ENCODE measurements at places on chromosomes 12 and 14.

GRCh38 chr14:23727566-23728335 lies 91.6 kb downstream of the DHRS2 start:
- DNase-seq: no peak

GRCh38 chr12:120892265-120892664 lies 11.9 kb downstream of the SPPL3 start:
- no peak for DNase-seq

DNA sequence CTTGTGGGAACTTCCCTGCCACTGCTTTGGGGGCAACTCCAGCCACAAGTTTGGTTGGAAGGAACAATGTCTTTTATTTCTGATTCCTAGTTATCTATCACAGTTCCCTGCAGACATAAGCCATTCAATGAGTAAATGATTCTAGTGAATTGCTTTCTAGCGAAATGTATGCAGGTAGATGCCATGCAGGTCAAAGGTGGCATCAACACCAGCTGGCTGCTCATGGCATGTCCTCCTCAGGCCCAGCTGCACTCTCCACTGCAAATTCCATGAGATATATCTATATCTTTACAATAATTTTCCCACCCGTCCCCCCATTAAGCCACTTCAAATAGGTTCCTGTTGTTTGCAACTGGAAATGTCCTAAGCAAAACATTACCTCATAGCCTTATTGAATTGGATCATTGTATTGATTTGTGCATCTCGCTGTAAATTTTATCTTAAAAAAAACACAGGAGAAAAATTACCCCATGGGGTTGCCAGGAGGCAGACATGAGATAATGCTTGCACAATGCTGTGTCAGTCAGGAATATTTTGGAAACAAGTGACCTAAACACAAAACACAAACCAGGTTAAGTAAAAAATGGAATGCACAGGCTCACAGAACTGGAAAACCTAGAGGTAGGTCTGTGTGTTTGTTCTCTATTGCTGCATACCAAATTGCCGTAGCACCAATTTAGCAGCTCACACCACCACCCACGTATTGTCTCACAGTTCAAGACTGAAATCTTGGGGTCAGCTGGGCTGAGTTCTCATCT lies 32.8 kb upstream of the TXNRD1 start:
- DNase-seq: no peak

DNA sequence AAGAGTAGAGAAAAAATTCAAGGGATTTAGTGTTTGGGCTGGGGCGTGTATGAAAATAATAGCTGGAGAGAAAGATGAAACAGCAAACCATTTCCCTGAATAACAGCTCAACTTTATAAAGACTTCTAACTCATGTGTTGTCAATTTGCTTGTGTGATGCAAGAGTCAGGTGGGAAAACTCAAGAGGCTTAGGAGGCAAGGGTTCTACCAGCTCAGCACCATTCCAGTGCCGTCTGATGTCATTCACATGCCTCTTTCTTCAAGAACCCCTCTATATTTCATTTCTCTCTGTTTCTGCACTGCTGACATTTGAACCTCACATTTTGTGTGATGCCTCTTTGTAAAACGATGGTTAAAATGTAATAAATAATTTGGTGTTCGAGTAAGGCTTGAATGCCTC lies 192.2 kb downstream of the PRKD1 start:
- DNase-seq: no peak

DNA sequence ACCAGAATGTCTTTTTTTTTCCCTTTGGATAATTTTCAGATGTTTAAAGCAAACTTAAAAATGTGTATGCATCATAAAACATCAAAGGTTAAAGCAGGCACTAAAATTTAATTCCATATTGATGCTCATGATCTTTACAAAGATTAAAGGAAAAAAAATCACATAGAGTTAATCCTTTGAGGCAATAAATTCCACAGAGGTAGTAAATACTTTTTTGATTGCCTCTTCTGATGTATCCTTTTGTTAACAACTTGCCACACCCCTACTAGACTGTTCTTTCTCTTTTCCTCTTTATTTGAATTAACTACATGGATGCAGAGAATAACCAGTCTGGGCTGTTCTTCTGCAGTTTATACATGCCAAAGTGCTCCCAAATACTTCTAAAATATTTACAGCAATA lies 45.2 kb upstream of the KCNJ8 start:
- DNase-seq: no peak

DNA sequence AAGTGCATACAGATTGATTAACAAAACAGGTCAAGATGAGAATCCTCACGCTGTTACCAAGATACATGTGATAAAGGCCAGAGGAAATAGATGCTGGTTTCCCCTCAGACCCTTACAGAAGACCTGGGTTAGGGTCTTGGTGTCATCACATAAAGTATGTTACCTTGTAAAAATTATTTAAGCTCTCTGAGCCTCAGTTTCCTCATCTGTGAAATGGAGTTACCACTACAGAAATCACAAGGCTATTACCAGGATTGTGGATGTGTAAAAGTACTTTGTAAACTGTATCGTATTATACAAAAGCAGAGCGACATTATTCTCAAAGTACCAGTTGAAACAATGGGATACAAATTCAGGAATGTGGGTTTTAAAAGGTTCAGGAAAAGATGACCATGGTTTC lies 14.0 kb downstream of the SAMD4A start:
- DNase-seq: no peak

DNA sequence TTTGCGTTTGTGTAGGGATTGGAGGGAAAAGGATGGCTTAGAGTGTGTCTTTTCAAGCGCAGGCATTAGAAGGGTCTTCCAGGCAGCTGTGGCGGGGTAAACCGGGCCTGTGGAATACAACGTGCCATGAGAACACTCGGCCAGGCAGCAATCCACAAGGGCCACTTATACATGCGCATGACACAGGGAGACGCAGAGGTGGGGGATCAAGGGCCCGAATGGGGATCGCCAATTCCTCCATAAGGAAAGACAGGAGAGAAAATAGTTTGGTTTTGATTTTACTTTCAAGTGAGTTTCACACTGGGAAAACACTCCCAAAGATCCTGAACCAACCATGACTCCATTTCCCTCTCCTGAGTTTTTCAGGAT lies 71.6 kb downstream of the SPRING1 start:
- DNase-seq: no peak

DNA sequence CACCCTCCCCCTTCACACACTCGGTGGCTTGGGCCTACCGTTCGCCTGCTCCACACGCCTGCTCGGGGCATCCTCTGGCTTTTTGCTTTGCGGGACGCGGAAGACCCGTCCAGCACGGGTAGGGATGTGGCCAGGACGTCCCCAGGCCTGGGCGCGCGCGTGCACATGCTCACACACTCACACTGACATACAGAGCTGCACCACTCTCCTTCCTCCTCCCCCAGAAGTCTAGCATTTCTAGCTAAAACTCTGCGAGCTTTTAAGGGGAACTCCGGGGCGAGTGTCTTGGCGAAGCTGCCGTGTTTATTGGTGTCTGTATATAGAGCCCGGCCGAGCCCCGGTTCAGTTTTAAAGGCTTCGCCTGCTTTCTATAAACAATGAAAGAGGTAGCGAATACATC lies 5.0 kb downstream of the TBX5 start:
- DNase-seq: no peak

DNA sequence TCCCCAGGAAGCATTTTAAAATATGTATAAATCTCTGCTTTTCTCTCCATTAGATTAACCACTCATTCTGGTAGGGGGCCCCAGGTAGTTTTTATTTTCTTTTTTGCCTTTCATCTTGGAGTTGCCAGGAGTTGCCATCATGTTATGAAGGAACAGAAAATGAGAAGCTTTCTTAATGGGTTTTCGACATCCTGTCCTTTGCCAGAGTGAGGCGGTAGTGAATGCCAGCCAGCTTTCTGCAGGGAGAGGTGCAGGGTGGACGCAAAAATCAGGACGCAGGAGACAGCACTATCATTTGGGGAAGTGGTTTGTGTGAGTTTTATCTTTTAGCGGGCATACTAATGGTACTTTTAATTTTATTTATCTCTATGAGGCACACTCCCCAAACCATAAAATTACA lies 1.7 kb downstream of the RASSF8 start:
- no peak for DNase-seq

DNA sequence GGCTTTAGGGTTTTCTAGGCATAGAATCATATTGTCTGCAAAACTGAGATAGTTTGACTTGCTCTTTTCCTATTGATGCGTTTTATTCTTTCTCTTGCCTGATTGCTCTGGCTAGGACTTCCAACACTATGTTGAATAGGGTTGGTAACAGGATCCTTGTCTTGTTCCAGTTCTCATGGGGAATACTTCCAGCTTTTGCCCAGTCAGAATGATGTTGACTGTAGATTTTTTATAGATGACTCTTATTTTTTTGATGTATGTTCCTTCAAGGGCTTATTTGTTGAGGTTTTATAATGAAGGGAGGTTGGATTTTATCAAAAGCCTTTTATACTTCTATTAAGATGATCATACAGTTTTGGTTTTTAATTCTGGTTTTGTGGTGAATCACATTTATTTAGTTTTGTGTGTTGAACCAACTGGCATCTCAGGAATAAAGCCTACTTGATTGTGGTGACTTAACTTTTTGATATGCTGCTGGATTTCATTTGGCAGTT lies 478.2 kb downstream of the TMEM117 start:
- DNase-seq: no peak

DNA sequence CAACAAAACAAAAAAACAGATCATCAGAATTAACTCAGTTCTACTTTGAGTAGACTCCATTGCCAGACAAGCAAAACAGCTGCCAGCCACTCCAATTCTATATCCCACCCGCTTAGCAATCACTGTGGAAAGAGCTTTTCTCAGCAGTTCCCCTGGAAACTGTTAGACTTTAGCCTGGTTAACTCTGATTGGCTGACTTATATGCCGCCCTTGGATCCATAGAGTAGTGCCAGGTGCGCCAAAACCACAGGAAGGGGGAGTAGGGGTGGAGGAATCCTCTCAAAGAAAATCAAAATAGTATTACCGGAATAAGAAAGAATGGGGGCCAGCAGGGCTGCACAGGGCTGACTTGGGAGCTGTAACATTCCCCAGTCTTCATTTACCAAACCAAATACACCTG lies 5.4 kb upstream of the EML5 start:
- no peak for DNase-seq

DNA sequence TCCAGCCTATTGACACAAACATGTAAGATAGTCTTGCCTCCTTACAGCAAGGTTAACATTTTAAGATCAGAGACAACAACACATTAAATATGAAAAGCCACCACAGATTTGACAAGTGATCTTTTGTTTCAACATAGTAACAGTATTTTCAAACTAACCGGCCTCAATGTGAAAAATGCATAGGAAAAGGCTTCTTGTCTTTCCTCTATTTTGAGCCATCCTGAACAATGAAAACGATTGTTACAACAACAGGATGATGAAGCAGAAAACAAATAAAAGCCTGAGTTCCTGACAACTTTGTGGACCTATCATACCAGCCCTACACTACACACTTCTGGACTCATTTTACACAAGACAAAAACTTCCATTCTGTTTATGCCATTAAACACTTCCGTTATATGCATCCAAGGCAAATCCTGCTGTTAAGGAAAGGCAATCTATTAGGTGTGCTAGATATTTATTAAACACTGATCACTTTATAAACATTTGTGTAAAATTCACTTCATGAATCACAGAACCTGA lies 37.3 kb downstream of the BAZ1A start:
- DNase-seq: no peak

DNA sequence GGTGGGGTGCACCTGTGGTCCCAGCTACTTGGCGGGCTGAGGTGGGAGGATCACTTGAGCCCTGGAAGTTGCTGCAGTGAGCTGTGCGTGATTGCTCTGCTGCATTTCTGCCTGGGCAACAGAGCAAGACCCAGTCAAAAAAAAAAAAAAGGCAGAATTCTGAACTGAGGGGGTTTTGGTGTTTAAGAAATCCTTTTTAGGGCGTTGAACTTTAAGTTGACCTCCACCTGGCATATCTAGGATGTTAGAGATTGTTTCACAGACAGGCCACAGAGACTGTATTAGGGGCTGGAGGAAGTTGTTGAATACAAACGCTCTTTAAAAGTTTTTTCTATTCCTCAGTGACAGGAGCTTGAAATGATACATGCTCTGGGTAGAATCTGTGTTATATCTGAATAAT lies 60.5 kb downstream of the FBXW8 start:
- DNase-seq: no peak

- DNase-seq: no peak
These were observed 272.1 kb downstream of the LRIG3 start for GRCh38 chr12:58648176-58648575.

DNA sequence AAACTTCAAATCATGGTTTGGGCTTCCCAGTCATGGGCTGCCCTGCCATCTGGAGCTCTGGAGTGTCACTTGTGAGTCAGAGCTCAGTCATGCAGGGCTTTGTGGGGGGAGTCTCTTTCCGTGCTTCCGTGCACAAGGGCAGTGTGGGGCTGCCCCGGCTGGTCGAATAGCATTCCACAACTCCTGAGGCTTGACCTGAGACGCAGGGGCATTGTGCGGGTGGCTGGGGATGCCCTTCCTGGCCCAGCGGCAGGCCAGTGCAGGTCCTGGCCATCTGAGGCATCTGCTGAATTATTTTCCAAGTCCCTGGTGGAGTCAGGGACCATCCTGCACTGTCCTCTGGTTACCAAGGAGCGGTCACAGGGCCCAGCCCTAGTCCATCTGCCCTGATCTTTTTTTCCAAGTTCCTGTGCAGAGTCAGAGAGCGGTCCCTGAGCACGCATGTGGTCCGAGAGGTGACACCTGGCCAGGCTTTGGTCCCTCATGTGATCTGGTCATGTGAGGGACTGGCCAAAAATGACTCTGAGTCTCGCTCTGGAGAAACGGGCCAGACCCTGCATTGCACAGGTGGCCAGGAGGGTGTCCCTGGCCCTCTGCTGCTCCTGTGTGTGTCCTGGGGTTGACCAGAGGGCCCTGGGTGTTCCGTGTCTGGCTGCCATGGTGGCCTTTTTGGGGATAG lies 167.0 kb upstream of the ALG10B start:
- no peak for DNase-seq

DNA sequence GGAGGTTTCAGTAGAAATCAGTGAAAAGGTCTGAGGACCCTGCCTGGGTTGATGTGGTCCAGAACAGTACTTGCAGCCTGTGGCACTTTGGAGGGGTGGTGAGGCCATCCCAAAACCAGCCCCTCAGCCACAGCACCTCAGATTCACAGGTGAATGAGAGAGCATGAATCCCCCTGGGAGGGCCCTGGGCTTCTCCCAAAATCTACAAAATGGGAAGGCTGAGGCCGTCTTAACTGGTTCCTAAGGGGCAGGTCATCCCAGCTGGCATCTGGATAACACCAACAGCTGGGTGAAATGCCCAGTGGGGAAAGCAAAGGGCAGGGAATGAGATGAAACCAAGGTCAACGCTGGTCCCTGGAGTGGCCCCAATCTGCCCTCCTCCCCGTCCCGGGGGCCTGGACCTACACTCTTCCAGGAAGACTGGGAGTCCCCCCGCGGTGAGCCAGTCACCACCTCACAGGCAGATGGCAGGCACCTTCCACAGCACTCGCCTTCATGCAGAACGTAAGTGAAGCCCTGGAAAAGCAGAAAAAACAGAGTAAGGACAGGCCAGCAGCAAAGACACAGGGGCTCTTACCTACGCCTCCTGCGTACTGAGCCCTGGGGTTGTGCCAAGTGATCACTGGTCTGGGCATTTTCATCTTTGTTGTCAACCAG lies 26.3 kb upstream of the ANO2 start:
- no peak for DNase-seq

- no peak for DNase-seq
These were observed 93.4 kb upstream of the NCOR2 start for GRCh38 chr12:124660851-124661250.

GRCh38 chr12:104280717-104281458 lies 22.7 kb upstream of the EID3 start:
- no peak for DNase-seq

All from aorta (tissue), 5 donors.